ENCODE measurements at places on chromosomes 2 and 18. TPM values are rescaled to one million over a fixed set of nuclear protein-coding genes. Genes with fewer than 3 reads are reported as not detected.

DNA sequence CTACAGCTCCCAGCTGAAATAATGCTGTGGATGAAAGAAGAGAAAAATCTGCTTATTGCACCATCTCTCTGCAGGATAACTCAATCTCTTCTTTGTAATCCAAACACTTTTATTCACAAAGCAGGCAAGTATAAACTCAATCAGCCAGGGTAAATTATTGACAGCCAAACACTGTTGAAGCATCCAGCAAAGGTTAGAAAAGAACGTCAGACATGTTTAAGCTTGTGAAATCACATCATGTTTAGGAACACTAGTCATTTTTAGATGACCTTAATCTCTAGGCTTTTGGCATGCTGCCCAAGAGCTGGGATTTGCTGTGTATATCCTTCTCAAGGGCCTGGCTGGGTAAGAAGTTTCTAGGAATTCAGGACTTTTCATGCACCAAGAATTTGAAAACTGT, 1148.1 kb upstream of the FANCL start:
- DNase-seq = peak; percentile 41

- no peak for DNase-seq
These were observed 585.0 kb downstream of the NR4A2 start for GRCh38 chr2:155747531-155747930.

DNA sequence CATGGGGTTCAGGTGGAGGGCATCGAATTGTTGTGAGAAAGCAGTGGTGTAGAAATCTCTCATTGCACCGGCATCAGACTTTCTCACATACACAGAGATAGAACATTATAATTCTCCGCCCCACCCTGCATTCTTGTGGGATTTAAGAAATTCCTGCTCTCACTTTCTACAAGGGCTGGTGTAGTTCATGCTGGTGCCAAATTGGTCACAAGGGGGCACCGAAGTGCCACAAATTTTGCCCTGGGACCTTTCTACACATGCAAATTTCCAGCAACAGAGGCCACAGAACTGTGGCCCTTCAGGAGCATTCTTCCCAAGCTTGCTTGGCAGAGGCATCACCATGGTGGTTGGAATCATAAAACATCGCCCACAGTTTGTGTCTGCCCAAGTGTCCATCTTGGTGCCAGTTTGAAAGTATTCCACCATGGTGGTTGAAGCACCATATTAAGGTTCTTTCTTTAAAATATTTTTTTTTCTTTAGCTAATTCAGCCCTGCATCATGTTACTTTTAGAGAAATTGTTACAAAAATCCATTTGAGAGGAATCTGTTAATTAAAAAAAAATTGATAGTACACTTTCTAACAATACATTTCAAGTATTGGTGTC, 521.2 kb upstream of the FANCL start:
- no peak for DNase-seq

GRCh38 chr2:238646281-238646680, 201.6 kb upstream of the TWIST2 start:
- DNase-seq = no peak

DNA sequence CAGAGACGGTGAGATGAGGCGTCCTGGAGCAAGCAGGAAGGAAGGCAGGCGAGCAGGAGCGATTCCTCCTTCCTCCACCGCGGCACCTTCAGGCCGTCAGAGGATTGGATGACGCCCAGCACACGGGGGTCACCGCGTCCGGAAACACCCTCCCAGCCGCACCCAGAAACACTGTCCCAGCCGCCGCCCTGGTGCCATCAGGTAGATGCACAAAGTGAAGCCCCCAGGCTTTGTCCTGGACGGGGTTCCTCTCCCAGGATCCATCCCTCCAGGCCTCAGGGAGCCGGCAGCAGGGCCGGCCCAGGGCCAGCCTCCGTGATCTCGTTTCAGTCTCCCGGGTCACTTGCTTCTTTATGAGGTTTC, 31.5 kb downstream of the RTP5 start:
- DNase-seq = peak; percentile 43

Gene FKBP7
- total RNA-seq = 20.8 TPM

Gene CENPA
- not detected for total RNA-seq

DNA sequence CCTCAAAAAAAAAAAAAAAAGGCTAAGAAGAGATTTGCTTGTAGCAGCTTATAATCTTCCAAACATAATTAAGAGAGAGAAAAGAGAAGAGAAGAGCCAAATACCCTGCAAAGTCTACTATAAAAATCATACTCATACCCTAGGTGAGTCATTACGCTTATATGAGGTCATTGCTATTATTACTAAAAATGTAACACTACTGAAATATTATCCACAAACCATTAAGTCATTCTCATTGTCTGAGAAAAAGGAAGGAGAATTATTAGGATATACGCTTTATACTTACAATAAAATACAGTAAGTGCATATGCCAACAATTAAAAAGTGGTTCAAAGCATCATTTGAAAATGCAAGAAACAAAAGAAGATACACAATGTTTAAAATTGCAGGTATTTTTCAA, 66.5 kb downstream of the COLEC12 start:
- no peak for DNase-seq

Gene ECEL1
- 2.3 TPM for total RNA-seq

Gene GKN1
- total RNA-seq = not detected

GRCh38 chr2:207819021-207819797, 49.5 kb upstream of the FZD5 start:
- DNase-seq = no peak

DNA sequence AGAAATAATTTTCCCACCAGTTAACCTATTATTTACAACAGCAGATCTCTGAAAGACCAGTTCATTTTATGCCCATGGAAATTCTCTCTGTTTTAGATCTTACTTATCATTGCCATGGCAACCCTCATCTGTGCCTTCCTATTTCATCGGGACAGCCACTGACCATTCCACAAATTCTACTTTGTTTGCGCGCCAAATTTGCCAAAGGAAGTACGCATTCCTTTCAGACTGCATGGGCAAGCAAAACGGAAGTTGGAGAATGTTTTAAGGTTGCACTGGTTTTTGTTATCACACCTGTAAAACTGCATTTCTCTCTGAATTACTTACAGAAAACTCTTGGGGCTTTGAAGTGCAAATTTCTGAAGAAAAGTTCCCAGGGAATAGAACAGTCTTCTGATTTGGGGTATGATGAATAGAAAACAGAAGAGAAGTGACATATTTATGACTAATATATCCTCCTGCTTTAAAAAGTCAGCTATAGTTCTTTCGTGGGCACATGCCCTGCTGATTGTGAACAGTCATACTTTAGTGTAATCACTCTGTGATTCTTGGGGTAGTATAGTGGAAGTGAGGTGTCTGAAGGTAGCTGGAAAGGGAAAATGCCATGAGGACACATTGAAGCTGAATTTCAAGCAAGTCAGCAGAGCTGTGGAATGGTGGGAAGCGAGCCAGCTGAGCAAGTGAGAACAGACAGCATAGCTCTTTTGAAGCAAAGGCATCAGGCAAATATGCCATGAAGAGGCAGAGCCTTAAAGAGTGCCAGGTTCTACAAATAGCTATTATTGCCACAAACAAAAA, 20.9 kb downstream of the NETO1 start:
- DNase-seq = peak; percentile 36

GRCh38 chr2:10873790-10874437, 37.8 kb upstream of the KCNF1 start:
- no peak for DNase-seq

- DNase-seq = no peak
These were observed 45.8 kb upstream of the HS6ST1 start for GRCh38 chr2:128364441-128364911.

DNA sequence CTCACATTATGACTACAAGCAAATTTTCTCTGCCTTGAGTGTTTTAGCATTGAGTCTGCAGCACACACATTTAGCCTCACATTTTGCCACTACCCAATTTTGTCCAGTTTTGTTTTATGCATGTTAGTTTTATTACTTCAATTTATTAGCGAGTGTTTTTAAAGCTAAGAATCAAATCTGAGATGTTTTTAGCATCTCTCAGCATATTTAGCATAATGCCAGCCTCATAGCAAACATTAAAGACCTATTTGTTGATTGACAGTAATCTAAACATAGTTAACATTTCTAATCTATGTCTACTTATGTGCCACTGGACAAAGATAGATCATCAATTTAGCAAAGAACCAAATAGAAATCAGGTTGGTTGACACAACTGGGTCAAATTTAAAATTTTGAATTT, 94.1 kb upstream of the NXPH2 start:
- DNase-seq = no peak

Gene FER1L5
- total RNA-seq = 0.98 TPM

Gene ANKRD62
- not detected for total RNA-seq

Gene SULT1C2
- total RNA-seq = not detected

Gene CYTIP
- 16.8 TPM for total RNA-seq

DNA sequence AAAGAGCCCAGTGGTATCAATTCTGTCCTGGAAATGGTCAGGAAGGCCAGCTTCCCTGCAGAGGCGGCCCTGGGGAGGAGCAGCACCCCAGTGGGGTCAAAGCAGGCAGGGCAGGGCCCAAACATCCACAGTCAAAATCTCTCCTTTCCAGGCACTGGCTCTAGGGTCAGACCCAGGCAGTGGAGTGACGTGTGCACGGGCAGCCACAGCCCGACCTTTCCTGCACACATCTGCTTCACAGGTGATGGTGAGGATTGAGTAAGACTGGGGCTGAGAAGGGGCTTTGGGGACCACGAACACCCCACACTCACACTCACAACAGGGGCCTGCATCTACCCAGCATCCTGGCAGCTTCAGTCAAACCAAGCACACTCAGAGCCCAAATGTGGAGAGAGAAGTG, 97.8 kb upstream of the GLI2 start:
- DNase-seq = no peak

Gene RAB6C
- 1.6 TPM for total RNA-seq

Gene VIT
- total RNA-seq = 136 TPM

Gene CPO
- 1.6 TPM for total RNA-seq

DNA sequence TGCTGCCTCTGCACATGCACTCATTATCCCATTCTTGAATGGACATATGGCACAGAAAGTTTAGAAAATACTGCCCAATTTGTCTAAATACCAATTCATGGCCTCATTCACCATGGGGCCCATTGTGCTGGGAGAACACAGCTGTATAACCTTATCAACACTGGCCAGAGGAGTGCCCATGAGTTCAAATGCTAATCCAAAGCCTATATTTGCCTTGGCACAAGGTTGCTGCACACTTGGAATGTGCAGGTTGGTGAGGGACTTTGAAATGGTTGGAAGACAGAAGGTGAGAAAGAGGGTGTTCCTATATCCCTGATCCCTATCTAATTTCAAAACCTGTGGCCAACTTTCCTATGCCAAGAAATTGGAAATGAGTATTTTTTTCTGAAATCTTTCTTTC, 693.9 kb upstream of the ID2 start:
- no peak for DNase-seq

DNA sequence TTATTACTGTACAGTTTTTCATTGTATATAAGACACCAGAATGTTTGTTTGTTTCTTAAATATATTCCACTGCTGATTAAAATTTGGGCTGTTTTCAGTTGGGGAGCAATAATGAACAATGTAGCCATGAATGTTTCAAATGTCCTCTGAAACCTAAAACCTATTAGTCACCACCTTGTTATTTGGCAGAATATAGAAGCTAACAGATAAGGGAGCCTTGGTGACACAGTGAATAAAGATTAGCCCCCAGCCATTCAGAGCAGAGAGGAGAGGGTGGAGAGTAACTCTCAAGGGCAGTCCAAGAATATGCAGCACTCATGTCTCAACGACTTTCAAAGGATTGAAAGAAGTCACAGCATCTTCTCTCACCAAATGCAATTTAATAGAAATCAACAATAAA, 43.1 kb upstream of the ATP8B1 start:
- no peak for DNase-seq

DNA sequence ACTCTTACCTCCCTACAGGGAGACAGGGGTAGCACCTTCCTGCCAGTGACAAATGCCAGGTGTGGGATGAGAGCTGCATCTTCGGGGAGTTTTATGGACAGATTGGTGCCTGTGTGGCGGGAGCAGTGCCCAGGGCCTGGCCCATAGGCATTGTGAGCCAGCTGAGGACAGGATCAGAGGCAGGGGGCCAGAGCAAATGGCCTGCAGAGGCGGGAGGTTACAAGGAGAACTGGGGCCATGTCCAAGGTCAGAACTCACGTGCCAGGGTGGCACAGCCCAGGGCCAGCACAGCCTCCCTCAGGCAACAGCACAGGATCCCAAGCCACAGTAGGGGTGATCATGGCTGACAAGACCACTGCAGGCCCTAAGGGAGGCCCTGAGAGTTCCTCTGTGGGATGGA, 40.2 kb upstream of the MCFD2 start:
- DNase-seq = no peak

DNA sequence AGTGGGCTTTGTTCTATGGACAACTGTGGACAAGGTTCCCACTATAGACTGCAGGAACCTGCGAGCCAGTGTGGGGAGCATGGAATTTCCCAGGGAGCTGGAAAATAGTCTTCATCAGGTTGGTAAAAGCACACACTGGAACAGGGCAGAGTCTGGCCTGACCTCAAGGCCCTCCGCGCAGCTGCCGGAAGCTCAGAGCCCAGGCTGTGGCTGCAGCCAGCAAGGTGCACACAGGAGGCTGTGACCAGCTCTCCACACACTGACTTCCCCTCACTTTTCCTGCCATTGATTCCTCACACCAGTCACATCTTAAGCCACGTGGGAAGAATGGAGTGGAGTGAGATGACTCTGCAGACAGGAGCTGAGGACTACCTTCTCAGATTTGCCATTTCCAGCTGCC, 19.1 kb downstream of the MAL start:
- DNase-seq = no peak

DNA sequence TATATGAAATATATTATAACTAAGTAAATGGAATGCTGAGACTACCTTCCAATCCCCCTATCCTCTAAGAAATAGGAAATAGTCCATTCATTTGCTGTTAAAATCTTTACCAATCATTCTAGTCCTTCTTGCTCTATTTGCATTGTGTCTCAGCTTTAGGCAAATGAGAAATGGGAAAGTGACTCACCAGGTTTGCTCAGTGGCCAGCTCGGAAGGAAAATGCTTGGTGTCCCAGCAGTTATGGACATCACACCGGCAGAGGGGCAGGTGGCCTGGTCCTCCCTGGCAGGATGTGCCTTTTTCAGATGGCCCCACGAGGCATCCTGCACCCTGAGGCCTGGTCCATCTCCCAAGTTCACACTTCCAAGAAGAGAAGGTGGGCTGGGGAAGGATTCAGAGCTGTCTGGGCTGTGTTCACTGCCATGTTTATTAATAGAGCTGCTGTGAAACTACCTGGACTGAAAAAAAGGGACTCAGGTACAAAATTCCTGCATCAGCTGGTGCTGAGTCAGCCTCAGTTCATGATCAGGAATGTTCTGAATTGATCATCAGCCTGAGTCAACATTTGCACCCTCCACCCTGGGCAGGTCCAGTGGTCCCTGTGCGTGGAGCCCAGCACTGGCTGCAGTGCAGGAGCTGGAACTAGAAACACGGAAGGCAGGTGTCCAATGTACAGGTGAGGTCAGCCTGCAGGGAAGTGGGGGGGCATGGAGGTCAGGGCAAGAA, 60.1 kb upstream of the ARL4C start:
- DNase-seq = no peak

DNA sequence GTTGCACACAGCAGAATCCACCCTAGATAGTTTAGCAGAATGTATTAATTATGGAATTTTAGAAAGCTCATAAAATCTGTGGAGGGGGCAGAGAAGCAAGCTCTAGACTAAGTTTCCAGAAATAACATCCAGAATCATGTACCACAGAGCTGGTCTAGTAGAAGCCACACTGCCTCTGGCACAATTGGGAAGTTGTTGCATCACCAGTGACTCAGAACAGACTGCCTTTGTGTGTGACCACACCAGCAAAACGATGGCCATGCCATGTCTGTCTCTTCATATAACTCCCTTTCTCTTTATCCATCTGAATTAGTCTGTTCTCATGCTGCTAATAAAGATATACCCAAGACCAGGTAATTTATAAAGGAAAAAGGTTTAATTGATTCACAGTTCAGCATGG, 158.9 kb downstream of the CCDC148 start:
- DNase-seq = no peak

Data from breast epithelium (tissue), 4 donors.